ENCODE measurements at places on chromosomes 16 and 17.

- DNase-seq, result no peak
Measured at GRCh38 chr16:72991211-72991610, 56.7 kb downstream of the ZFHX3 start.

DNA sequence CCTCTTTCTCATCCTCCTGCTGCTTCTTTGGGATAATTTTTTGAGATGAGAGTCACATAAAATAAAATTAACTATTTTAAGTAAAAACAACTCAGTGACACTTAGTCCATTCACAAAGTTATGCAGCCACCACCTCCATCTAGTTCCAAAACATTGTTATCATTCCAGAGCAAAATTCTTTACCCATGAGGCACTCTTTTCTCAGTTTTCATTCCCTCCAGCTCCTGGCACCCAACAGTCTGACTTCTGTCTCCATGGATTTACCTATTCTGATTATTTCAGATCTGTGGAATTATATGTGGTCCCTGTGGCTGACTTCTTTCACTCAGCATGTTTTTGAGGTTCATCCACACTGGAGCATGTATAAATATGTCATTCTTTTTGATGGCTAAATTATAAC is 239.9 kb upstream of the DYNLRB2 start:
- no peak for DNase-seq

DNA sequence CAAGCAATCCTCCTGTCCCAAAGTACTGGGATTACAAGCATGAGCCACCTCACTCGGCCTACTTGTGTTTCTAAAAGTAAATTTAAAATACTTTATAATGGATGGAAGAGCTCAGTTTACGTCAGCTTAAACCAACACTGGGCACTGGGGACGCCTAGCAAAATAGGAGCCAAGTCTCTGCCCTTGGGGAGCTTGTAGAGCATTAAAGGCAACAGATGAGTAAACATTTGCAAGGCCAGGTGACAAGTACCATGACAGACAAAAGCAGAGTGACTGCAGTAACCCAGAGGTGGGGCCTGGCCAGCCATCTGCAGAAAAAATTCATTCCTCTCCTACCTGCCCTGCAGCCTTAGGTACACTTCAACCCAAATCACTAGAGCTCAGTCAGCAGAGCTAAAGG is 12.1 kb upstream of the NLK start:
- no peak for DNase-seq

GRCh38 chr17:28700830-28701492 is 10.7 kb downstream of the PROCA1 start:
- no peak for DNase-seq

GRCh38 chr17:66429680-66430079 is 127.3 kb downstream of the PRKCA start:
- peak; percentile 56 for DNase-seq

- DNase-seq, result peak; percentile 19
Measured at GRCh38 chr17:69884356-69884755, 190.7 kb upstream of the KCNJ16 start.

DNA sequence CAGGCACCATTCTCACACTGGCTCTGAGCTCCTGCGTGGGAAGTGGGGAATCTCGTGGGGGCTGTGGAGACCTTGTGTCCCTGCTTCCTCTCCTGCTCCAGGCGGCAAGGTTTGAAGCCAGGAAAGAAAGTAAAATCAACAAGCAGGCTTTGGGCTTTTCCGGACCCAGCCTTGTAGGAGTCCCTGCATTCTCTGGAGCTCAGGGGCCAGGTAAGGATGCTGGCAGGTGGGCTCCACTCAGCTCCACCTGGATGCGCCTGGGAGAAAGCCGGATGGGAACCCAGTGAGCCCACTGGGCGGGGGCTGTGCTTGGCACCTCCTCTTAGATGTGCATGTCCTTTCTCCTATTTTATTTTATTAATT is 362.5 kb downstream of the SEC14L1 start:
- no peak for DNase-seq

GRCh38 chr17:305090-305976 is 47.3 kb downstream of the RPH3AL start:
- DNase-seq, result no peak

- DNase-seq, result no peak
Measured at GRCh38 chr17:45848868-45849535, 4.3 kb downstream of the SPPL2C start.

DNA sequence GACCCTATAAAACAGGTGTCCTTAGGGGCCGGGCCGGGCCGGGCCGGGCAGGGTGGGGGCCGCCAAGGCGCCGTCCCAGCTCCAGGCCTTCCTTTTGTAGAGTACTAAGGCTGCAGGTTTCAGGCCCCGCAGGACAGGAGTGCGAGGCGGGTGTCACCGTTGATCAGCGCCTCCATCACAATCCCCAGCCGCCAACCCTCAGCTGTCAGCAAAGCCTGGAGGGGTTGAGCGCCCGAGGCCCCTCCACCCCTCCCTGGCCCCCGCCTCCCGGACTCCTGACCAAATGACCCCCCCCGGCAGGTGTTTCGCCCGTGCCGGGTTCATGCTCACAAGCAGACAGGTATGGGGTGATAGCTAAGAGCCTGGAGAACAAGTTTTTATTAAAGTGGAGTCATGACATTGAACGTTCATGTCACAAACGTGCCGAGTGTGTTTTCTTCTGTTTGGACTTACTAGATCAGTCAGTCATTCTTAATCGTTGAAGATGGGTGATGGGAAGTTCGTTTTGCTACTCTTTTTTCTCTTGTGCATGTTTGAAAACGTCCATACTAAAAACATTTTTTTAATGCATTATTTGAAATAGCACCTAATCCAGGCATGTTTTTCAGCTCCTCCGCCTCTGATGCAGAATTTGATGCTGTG is 534 bp downstream of the ARL2BP start:
- DNase-seq, result no peak

- DNase-seq, result no peak
Measured at GRCh38 chr17:70021726-70022125, 53.3 kb upstream of the KCNJ16 start.

- no peak for DNase-seq
Measured at GRCh38 chr17:13812350-13812749, 210.6 kb upstream of the HS3ST3A1 start.
